ENCODE measurements at places on chromosomes 3 and 15.

GRCh38 chr3:109640146-109640652 is 302.9 kb upstream of the DPPA4 start:
- DNase-seq: no peak

- DNase-seq: no peak
Measured at GRCh38 chr15:66872405-66872804, 170.4 kb downstream of the SMAD6 start.

GRCh38 chr15:51093839-51094605 is 684 bp downstream of the TNFAIP8L3 start:
- no peak for DNase-seq

DNA sequence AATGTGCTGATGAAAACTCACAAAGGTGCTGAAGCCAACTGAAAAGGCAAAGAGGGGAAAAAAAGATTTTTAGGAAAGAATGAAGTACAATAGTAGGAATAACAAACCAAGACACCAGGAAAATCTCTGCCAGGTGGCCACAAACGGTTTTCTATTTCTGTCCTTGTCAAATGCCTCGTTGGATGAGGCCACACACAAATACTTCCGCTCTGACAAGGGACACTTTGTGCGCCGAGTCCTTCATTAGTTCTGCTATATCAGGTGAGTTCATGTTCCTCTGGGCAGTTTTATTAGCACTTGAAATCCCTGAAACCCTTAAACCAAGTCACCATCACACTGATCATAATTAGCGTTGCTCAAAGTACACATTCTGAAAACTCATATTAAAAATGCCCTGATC is 373.1 kb downstream of the VPS13C start:
- DNase-seq: no peak

DNA sequence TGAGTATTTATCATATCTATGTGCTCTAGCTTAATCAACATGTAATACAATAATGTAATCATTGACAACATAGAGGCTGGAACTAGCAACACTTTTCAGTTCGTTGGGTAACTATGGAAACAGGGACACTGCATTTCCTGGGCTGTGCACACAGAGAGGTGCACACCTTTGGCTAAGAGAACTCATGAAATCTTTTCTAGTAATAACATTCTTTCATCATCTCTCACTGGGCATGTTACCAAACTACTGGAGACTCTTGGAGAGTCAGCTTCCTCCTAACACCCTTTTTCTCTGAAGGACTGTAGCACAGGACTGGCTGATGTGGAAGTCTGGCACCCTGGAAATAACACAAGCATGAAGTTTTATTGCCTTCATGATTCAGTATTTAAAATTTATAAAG is 135.6 kb downstream of the KCNMB2 start:
- no peak for DNase-seq

- DNase-seq: no peak
Measured at GRCh38 chr3:48395714-48396113, 23.7 kb downstream of the FBXW12 start.

GRCh38 chr3:35929158-35929557 is 289.8 kb downstream of the ARPP21 start:
- DNase-seq: no peak

DNA sequence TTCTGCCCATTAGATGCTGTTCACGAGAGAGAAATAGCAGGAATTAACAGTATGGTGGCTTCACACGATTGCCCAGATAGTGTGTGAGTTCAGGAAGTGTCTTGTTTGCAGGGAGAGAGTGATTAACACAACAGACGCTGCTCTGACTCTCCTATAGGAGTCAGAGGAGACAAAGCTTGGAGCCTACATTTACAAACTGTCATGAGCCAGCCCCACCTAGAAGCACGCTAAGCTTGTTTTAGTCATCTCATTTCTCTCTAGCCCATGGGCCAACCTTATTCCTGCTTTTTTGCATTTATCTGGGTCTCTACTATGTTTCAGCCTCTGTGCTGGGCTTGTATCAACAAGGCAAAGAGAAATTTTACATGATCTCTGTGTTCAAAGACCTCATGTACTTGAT is 128.3 kb upstream of the BFSP2 start:
- DNase-seq: no peak

DNA sequence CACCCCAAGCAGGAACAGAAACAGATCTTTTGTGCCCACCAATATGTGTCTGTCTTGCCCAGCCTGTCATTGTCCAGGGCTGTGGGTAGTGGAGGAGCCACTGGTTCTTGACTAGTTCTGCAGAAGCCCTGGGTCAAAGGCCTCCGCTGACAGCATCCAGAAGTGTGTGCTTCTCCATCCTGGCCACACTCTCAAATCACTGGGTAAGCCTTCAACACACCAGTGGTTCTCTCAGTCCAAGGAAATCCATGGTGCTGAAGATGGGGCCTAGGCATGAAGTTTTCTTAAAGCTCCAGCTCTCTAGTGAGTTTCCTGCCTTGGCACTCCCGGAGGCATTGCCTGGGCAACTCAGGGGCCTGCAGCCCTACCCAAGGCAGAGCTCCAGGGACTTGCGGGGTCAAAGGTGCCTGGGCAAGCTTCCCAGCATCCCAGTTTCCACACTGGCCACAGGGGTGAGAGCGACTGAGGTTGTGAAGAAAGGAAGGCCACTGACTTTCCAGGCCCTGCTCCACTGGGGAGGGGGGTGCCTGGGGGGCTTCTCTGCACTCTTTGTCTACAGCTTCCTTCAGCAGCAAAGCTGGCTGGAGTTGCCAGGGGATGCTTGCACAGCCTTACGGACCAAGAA is 37.9 kb upstream of the RPL32 start:
- no peak for DNase-seq

- DNase-seq: no peak
Measured at GRCh38 chr15:98775498-98776230, 127.3 kb downstream of the IGF1R start.

- DNase-seq: no peak
Measured at GRCh38 chr3:40768536-40768935, 243.8 kb downstream of the ZNF621 start.

DNA sequence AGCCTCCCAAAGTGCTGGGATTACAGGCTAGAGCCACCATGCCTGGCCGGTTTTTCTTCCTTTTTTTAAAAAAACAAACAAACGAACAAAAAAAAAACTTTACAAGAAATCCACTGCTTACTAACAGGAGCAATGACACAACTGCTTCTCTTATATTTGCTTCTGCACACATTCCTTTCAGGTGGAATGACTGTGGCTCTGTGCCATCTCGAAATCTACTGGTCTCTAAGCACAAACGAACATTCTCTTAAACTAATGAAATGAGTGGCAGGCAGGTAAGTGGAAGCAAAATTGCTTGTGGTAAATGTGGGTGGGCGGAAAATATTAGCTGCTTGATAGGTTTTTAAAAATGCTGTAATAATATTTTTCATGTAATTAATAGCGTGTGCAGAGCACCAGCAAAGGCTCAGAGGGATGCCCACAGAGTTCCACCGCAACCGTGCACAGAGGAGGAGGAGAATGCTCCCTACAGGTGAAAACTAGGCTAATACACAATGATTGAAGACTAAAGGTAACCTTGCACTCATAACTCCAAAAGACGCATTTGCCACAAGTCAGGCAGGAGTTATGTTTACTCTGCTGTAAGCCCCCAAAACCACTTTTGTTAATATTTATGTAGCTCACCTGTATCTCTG is 77.4 kb downstream of the LSAMP start:
- DNase-seq: no peak

- no peak for DNase-seq
Measured at GRCh38 chr3:179036226-179036625, 35.4 kb downstream of the ZMAT3 start.

GRCh38 chr3:44521721-44522120 is 33.3 kb upstream of the ZKSCAN7 start:
- DNase-seq: no peak

GRCh38 chr15:52180196-52180835 is 10.9 kb downstream of the GNB5 start:
- no peak for DNase-seq

- no peak for DNase-seq
Measured at GRCh38 chr3:10901296-10901945, 85.4 kb downstream of the SLC6A11 start.

GRCh38 chr3:44902628-44903027 is 28.2 kb downstream of the TGM4 start:
- DNase-seq: no peak

DNA sequence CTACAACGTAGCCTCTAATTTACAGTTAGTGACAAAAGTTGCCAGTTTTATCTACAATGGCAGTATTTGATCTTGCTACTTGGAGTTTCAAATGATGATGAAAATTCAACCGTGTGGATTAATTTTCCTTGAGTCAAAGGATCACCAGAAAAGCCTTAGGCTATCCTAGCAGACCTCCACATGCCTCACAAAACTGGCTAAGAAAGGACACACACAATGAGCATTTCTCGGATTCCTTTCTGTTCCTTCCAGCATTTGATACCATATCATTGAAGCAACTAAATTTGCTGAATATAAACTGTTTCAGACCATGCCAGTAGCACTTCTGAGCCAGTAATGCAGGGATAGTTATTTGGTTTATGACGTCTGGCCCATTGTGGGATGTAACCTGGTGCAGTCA is 587.4 kb upstream of the MDFIC2 start:
- no peak for DNase-seq

DNA sequence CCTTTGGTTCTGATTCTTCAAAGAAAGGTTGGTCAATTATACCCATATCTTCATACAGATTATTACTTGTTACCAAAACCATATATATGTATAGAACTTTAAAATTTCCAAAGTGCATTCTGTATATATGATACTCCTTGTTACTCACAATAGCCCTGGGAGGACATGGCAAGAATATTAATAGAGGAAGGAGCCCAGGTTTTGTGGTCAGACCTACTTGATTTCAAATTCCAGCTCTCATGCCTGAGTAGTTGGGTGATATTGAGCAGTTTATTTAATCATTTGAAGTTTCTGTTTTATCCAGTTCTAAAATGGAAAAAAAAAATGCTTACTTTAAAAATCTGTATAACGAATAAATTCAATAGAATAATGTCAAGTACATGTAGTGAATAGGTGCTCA is 2.5 kb downstream of the IL1RAP start:
- no peak for DNase-seq

DNA sequence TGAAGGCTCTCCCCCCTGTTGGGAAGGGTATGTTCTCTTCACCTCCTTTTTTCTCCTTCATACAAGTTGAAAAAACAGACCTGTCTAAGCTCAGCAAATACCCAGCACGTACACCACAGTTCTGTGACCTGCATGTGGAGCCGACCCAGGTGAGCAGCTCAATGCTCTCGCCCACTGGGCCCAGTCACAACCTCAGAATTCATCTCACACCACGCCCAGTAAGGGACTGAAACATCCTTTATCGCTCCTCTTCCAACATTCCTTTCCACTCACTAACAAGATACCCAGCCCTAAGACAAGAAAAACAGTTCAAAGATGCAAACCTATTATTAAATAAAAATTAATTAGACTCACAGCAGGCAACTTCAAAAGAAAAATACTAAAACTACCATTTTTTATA is 68.9 kb downstream of the FOXP1 start:
- no peak for DNase-seq

- no peak for DNase-seq
Measured at GRCh38 chr3:193711964-193712598, 119.1 kb downstream of the OPA1 start.

DNA sequence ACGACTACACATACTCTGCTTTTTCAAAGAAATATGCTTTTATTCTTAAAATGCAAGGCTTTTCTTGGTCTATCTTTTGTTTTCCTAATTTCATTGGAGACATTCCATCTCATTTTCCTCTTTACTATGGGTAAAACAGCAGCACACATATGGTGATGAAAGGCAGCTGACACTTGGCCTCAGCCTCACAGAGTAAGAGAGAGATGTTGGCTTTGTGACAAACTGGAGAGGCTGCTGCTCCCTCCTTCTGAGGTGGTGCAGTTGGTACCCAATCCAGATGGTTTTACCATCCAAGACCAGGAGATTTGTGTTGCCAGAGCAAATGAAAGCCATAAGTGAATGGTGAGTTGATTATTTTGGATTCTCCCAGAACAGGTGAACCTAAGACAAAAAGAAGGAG is 13.2 kb upstream of the SLC2A2 start:
- no peak for DNase-seq

DNA sequence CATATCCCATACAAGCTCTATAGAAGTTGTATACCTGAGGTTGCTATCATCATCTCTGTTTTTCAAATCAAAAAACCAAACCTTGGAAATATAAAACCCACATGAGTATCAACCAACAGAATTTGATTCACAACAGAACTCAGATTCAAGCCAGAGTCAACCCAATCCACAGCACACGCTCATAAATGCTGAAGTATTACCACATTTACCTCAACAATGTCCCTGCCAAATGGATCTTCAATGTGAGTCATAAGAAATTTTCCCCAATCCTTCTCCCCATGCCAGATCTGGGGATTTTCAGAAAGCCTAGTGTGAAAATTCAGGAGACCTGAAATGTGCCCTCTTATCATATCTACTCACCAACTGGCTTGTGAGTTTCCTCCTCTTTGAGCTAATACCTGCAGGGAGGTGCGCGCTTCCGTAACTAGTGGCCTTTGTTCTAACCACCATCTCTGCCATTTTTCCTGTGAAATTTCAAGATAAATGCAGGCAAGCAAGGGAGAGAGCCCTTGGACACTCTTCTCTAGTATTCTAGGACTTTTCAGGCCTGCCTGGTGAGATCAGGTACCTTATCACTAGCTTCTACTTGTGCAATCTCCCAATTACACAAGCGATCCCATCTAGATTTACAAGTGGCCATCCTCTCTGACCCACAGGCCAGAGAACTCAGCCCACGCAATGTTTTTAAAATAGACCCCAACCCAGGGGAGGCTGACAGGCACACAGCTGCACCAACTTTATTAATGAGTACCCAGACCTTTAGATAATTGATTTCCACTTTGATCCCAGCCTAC is 1076.9 kb upstream of the CFAP20DC start:
- DNase-seq: no peak

GRCh38 chr15:33104212-33104611 is 90.3 kb downstream of the FMN1 start:
- no peak for DNase-seq

DNA sequence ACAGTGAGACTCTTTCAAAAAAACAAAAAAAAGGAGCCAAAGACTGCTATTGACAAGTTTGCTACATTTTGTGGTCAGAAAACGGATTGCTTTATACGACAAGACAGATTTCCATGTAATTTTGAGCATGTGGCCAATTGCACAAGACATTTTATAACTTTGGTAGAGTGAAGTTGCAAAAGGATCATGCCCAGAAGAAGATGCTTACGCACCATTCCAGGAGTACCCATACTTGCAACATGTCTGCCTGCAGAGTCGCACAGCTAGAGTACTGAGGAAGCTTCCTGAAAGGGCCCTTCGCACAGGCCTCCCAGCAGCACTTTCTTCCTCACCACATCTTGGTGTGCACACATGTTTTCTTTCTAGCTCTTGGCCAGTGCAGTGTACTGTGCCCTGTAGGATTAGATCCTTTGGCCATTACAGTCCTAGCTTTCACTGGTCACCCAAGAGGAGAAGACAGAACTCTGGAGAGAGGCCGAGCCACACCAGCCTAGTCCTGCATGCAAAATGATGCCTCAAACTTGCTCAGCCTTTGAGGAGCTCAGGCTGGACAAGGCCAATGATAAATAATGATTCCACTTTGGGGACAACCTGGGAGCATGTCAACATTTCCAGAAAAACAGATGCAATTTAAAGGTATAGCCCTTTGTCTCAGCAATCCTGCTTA is 11.7 kb downstream of the CHDH start:
- DNase-seq: no peak

- DNase-seq: no peak
Measured at GRCh38 chr3:49277383-49277775, 347 bp upstream of the C3orf62 start.
